Stimulated activated CD4-positive, alpha-beta T cell treated with anti-CD3 and anti-CD28 coated beads, TNF-alpha, amount 100 ng/mL, for 24 hours (primary cell): ENCODE measurements at places on chromosomes 2 and 18.

- DNase-seq = no peak
Measured at GRCh38 chr18:12928206-12928605, 19.6 kb upstream of the SEH1L start.

DNA sequence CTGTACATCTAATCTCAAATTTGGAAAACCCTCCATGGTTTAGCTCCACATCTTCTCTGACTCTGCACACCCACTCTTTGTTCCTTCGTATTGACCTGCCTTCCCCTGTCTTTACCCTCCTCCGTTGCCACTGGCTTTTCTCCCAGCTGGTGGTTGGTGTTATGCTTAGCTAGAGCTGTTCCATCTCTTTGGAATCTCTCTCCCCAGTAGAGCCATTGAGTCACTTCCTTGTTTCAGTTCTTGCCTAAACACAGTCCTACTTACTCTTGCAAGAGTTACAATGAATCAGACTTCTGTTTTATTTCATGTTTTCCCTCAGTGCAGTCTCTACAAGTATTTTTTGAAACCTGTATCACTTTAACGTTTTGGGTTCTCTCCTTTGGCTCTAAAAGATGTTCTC, 263.9 kb downstream of the LTBP1 start:
- no peak for DNase-seq

DNA sequence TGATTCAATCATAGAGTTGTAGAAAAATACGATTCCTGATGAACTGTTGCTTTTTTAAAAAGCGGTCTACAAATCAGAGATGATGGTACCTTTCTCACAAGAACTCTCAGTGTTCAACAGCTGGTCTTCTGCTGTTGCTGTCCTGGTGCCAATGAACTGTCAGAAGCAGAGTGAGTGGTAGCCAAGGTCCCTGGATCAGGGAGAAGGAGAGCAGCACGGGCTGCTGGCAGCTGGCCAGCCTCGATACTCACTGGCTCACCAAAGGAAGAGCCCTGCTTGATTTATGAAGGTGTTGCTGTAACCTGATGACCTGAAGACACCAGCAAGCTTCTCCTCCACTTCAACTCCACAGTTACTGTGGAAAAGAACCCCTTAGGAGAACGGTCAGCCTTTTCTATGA, 300.8 kb upstream of the SOX11 start:
- DNase-seq = no peak

GRCh38 chr2:161321944-161322648, 13.9 kb downstream of the PSMD14 start:
- no peak for DNase-seq

DNA sequence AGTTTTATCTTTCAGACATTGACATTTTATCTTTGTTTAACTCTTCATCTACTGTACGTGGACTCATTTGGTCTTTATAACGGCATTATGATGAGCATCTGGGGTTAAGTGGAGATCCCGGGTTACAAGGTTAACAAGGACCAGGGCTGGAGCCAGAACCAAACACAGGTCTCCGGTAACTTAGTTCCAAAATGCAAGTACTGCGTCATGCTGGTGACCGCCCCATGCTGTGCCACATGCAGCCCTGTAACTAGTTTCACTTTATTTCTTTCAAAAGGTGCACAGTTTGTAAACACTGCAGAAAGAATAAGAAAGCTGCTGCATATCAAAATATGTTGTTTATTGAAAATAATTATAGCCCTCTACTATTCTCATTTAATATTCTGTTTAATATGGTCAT, 3.1 kb downstream of the SLC5A7 start:
- no peak for DNase-seq

- no peak for DNase-seq
Measured at GRCh38 chr2:139045524-139045923, 265.3 kb upstream of the NXPH2 start.

DNA sequence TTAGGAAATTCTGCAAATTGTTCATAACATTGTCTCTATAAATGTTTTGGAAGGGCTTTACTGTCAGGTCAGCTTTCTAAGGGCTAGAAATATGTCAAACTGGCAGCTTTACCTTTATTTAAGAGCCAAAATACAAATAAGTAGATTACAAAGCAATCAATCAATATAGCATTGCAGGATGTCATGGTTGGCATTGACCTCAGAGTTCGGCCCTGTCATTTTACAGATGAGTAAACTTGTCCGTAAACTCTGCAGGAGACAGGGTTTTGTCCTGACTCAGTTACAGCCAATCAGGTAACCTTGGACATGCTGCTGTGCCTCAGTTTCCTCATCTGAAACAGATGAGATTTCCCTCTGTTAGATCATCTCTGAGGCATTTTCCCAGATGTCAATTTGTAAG, 25.9 kb upstream of the ZEB2 start:
- no peak for DNase-seq

DNA sequence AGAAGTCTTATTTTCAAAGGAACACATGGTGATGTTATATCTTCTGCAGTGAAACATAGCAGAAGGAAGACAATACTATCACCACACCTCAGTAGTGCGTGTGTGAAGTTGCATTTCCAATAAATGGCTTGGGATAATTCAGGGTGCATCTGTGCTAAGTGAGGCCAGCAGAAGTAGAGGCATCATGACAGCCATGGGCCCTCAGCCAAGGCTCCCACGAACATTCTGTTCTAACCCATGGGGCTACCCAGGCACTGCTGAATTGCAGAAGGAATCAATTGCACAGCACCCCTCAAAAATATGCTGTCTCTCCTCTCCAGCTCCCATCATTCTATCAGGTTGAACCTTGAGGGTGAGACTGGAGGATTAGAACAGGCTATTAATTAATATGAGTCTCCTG, 139.5 kb downstream of the RIF1 start:
- DNase-seq = no peak

- DNase-seq = no peak
Measured at GRCh38 chr18:44851856-44852621, 171.4 kb downstream of the SETBP1 start.

DNA sequence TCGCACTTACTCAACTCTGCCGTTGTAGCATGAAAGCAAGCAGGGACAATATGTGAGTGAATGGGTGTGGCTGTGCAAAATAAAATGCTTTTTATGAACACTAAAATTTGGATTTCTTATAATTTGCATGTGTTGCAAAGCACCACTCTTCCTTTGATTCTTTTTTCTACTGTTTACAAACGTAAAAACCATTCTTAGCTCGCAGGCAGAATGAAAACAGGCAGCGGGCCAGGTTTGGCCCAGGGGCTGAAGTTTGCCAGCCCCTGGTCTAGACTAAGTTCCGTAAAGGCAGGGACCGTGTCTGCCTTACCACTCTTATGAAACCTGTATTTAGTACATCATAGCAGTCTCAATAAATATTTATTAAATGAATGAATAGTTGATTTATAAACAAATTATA, 83.7 kb upstream of the SPATS2L start:
- DNase-seq = no peak

DNA sequence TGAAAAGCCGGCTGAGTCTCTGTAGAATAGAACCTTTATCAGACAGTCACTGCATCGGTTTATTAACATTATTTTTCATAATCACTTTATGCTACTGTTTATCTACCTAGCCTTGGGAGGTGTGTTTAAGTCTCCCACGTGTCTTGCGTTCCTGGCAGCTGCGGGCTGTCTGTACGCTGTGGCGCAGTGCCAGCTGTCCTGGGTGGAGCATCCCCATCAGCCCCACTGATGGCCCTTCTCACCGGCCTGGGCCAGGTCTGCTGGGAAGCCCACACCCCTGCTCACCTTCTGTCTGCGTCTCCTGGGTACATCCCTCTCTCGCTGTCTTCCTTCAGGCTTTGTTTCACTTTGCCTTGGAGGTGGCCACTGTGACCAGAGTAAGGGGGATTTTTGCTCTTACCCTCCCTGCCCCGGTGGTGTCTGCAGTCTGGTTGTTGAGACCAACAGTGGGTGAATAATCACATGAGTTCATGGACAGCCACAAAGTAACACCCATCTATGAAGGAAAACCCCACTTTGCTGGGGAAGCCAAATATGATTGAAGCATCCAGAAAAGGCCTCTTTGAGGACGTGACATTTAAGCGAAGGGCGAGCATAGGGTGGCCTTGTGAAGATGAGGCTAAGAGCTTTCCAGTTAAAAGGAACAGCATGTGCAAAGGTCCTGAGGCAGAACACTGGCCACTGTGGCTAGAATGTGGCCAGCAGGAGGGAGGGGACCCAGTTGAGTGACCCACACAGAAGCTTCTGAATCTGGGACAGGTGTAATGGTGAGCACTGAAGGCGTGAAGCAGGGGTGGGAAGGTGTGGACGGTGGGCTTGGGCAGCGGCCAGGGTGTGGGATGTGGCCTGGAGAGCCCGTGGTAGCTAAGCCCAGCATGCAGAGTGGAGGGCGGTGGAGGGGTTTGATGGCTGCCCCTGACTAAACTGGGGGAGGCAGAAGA, 41.7 kb downstream of the RAMP1 start:
- DNase-seq = no peak

GRCh38 chr2:129490641-129491040, 488.8 kb upstream of the RAB6C start:
- no peak for DNase-seq

GRCh38 chr2:102455061-102455670, 17.9 kb upstream of the SLC9A4 start:
- no peak for DNase-seq

DNA sequence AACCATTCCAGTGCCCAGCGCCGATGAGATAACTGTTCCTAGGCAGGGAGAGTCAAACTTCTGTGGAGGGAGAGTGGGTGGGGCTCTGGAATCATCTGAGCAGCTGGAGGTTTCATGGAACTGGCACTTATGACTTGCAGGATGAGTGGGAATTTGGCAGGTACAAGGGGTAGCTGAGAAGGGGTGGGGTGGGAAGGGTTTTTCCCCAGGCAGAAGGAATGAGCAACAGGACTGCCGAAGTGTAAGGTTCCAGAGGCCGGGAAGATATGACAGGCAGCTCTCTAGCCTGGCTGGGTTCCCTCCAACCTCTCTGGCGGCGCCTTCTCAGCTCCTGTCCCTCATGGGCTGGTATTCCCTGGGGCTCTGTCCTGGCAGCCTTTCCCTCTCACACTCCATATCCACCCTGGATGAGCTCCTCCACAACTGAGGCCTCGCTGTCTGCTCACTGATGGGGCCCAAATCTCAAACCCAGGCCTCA, 2.5 kb upstream of the TET3 start:
- DNase-seq = no peak

DNA sequence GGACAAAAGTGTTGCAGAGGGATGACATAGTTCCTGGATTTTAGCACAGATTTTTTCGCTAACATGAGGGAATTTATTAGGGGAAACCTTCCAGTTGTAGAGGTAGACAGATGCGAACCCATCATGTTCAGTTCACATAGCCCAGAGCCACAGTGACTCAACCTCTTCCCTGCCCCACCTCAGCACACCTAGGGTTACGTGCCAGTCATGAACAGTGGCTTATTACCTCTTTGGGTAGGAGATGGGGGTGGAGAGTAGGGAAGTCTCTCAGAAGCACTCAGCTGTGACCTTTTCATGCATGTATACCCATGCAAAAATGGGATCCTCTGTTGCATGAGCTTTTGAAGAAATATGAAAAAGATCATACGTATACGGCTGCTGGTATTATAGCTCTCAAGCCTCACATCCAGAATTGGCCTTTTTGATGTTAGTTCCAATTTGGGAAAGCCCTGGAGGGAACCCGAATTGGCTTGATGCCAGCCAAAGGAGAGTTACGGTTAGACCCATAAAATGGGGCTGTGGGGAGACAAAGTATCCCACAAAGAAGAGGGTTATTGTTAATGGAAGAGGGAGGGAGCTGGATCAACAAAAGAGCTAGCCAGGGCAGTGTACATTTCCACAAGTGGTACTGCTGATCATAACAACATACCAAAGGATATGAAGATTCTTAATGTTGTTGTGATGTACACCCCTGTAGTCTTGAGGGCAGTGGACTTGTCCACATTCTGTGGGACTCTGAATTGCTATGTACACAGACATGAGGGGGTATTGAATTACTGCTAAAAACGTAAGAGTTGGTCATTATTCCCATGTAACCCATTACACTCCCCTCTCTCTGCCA, 4.9 kb downstream of the TANC1 start:
- DNase-seq = no peak

DNA sequence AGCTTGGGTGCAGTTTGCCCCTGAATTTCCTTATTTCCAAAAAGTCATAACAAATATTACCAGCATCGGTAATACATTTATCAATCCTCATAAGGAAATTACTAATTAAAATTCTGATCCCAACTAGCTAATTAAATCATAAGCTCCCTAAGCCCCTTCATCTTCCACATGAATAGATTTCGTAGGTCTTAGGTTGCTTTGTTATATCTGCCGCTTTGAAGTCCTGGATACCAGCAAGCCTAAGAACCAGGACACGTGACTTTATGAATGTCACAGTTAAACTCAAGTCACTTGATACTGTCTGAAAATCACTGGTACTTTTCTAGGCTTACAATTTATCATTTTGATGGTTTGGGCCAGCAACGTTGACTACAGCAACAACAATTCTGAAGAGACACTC, 134.8 kb upstream of the CAVIN2 start:
- DNase-seq = no peak

GRCh38 chr2:147327613-147328012, 517.2 kb upstream of the ACVR2A start:
- peak; percentile 2 for DNase-seq

DNA sequence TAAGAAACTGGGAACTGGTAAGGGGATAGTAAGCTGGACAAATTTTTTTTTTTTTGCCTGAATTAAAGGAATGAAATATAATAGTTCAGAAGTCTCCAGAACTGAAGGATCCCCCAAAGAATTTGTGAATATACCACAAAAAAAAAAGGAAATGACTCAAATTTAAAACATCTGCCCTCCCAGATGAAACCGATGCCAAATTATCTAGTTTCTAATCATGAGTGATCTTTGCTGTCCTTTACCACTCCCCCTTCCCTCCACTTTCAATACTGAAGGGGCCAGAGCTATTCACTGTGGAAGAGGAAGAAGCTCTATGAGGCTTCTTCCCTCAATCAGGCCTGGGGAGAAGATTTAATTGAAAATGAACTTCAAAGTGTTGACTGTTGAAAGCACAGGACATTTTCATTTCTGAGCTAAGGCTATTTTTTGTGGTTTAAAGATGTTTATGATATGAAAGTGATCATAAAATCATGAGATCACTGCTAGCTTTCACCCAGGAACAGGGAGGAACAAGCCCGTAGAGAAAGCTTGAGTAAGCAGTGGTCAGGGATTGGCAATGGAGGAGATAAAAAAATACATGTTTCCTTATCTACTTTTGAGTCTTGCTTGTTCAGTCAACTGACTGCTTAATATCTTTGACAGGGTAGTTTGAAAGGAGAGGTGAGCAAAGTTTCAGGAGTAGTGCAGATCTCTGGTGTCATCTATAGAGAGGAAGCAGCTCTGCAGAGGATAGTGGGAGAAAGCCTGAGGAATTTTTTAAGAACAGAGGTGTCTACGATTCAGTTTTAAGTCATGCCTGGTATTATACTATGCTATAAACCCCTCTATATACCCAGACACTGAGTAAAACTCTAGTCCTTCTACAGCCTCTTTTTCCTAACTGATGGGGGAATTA, 409.5 kb upstream of the FIGN start:
- DNase-seq = no peak

GRCh38 chr2:64203858-64204632, 59.8 kb upstream of the PELI1 start:
- DNase-seq = no peak

GRCh38 chr2:37629529-37629928, 41.9 kb downstream of the CDC42EP3 start:
- no peak for DNase-seq
